Gastroesophageal sphincter (tissue), 4 donors: ENCODE measurements at places on chromosomes 5 and 9. TPM values are rescaled to one million over a fixed set of nuclear protein-coding genes. Genes with fewer than 3 reads are reported as not detected.

DNA sequence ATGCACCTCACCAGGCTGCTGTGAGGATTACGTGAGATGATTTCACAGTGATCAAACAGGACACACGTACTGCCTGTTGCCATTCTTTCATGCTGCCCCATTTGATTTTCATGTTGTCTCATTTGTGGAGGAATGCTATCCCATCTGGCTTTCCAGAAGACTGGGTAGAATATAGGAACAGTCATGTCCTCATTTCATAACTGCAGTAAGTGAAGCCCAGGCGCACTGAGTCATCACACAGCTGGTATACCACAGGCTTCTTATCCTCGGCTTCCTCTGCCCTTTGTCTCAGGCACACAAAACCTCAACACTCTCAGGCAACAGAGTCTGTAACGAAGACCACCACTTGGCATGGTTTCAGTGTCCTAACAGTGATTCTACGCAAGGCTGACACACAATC lies 62.3 kb downstream of the LHFPL2 start:
- ATAC-seq = no peak

- no peak for ATAC-seq
These were observed 2.5 kb downstream of the TLE1 start for GRCh38 chr9:81686614-81687520.

GRCh38 chr5:54081415-54081814 lies 229.0 kb downstream of the ARL15 start:
- no peak for ATAC-seq

GRCh38 chr5:65530904-65531303 lies 32.1 kb downstream of the CENPK start:
- no peak for ATAC-seq

GRCh38 chr5:106269252-106269843 lies 1401.4 kb downstream of the EFNA5 start:
- no peak for ATAC-seq

GRCh38 chr9:94498801-94499453 lies 56.0 kb upstream of the PCAT7 start:
- ATAC-seq = no peak

Gene MARCOL
- total RNA-seq = not detected

GRCh38 chr5:55509796-55510522 lies 24.8 kb downstream of the PLPP1 start:
- no peak for ATAC-seq
